ENCODE measurements at places on chromosomes 2 and 18. TPM values are rescaled to one million over a fixed set of nuclear protein-coding genes. Genes with fewer than 3 reads are reported as not detected.

The SAG gene
- total RNA-seq, result not detected

The ATG16L1 gene
- 35.0 TPM for total RNA-seq

The DRC1 gene
- total RNA-seq, result not detected

The RAB27B gene
- 1.5 TPM for total RNA-seq

The ACVR1C gene
- 0.05 TPM for total RNA-seq

The ORC4 gene
- 33.1 TPM for total RNA-seq

The TMEM214 gene
- 38.3 TPM for total RNA-seq

The DPYSL5 gene
- 3.0 TPM for total RNA-seq

The TMEM237 gene
- 20.8 TPM for total RNA-seq

The ALK gene
- 0.34 TPM for total RNA-seq

The USP34 gene
- total RNA-seq, result 82.0 TPM

The COL3A1 gene
- not detected for total RNA-seq

The PRKD3 gene
- 42.2 TPM for total RNA-seq

The ZNF516 gene
- 12.5 TPM for total RNA-seq

The RIT2 gene
- not detected for total RNA-seq

The SLC9A4 gene
- not detected for total RNA-seq

The GALNT13 gene
- 3.8 TPM for total RNA-seq

The CHMP1B gene
- total RNA-seq, result 50.1 TPM

The LRRTM4 gene
- total RNA-seq, result not detected

The DSG1 gene
- not detected for total RNA-seq

The NR4A2 gene
- 7.6 TPM for total RNA-seq

The MYO7B gene
- 0.80 TPM for total RNA-seq

The CXCR1 gene
- not detected for total RNA-seq

The TUBA4B gene
- total RNA-seq, result not detected

The PLGLB2 gene
- total RNA-seq, result 0.30 TPM

The GTF2A1L gene
- not detected for total RNA-seq

The CCDC195 gene
- total RNA-seq, result not detected

The ETAA1 gene
- 15.5 TPM for total RNA-seq

The FBXO15 gene
- total RNA-seq, result 0.96 TPM

The HOXD10 gene
- 0.80 TPM for total RNA-seq

The FAM110C gene
- total RNA-seq, result 0.30 TPM

The TMEM247 gene
- not detected for total RNA-seq

The AGAP1 gene
- total RNA-seq, result 12.6 TPM

The VIL1 gene
- not detected for total RNA-seq

The RPS27A gene
- 1,727 TPM for total RNA-seq

The PUM2 gene
- 22.7 TPM for total RNA-seq

The UBXN2A gene
- total RNA-seq, result 14.9 TPM

The KIF5C gene
- total RNA-seq, result 4.7 TPM

The GKN2 gene
- not detected for total RNA-seq

The DNAH6 gene
- total RNA-seq, result 0.11 TPM

The LRP1B gene
- 2.2 TPM for total RNA-seq

The ANKRD53 gene
- total RNA-seq, result 0.05 TPM

The OTX1 gene
- 1.5 TPM for total RNA-seq

The ANKRD30BL gene
- not detected for total RNA-seq

The GPR45 gene
- not detected for total RNA-seq

The CSRNP3 gene
- 0.15 TPM for total RNA-seq

The MC5R gene
- total RNA-seq, result 0.32 TPM

The GCKR gene
- total RNA-seq, result not detected

The LRRC30 gene
- total RNA-seq, result not detected

The CHRNA1 gene
- total RNA-seq, result not detected

The LIMS4 gene
- 0.19 TPM for total RNA-seq

The CNTNAP5 gene
- not detected for total RNA-seq

The MEIS1 gene
- total RNA-seq, result 19.6 TPM

The SERPINB10 gene
- not detected for total RNA-seq

The KATNAL2 gene
- total RNA-seq, result 1.5 TPM

The GREB1 gene
- 0.53 TPM for total RNA-seq

The BCL11A gene
- 0.79 TPM for total RNA-seq

The PRSS56 gene
- total RNA-seq, result not detected

The IMPA2 gene
- 22.5 TPM for total RNA-seq

The IL36A gene
- not detected for total RNA-seq

Data from A375 (cell line).